Skin of body (tissue), 3 donors: ENCODE measurements at places on chromosomes 16 and 17. TPM values are rescaled to one million over a fixed set of nuclear protein-coding genes. Genes with fewer than 3 reads are reported as not detected.

Gene WWP2
- 13.6 TPM for total RNA-seq

Gene AIPL1
- total RNA-seq, result 0.10 TPM

Gene TUFM
- 51.9 TPM for total RNA-seq

Gene RBBP6
- total RNA-seq, result 45.2 TPM

Gene PRSS53
- 1.5 TPM for total RNA-seq

Gene NME3
- 18.1 TPM for total RNA-seq

Gene CPNE2
- total RNA-seq, result 20.6 TPM

Gene JUP
- 163 TPM for total RNA-seq
